ENCODE measurements at places on chromosomes 4 and X.

DNA sequence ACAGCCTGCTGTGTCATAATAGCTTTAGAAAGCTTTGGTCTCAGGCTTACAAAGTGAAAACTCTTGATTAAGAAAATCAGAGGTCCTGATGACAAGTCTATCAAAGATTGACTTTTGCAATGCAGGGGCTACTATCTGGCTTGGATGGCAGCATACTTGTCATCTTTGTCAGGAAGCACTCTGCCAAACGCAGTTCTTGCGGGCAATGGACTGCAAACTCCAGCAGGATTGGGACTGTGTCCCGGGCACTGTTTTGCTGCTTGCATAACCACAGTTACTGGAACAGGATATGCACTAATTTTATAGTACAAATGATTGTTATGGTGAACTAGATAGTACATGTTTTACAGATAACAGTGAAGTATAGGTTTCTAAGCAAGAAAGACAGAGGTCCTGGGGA is 185.6 kb downstream of the IQCM start:
- no peak for DNase-seq

DNA sequence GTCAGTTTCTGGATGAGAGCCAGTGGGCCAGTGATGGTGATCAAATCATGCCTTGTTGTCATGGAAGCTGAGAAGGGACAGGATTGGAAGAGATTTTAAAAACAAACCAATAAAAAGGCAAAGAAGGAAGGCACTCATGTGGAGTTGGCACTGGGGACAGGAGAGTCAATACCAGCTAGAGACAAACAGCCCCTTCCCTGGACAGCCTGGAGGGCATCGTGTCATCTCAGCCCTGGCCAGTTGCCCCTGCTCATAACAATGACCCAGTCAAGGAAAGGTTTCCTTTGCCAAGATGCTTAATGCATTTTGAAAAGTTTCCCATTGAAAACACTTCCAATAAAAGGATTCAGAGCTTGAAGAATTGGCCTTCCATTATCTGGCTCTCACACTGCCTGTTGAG is 55.5 kb downstream of the SCML1 start:
- DNase-seq, result no peak

DNA sequence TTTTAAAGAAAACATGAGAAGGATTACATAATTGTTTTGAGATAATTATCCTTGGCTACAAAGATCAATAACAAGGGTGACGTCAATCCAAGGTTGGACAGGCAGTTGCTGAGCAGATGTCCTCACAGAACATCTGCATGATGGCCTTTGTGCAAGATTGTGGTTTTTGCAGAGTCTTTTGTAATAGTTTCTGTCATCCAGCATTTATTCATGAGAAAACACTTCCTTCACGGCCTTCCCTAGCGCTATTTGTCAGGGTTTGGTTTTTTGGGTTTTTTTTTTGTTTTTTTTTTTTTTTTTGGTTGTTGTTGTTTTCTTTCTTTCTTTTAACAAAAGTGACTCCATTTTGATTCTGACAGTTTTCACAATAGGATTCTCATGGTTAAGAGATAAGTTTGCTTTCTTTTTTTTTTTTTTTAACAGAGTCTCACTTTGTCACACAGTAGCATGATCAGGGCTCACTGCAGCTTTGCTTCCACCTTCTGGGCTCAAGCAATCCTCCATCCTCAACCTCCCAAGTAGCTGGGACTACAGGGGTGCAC is 31.5 kb upstream of the ELF2 start:
- DNase-seq, result no peak

- DNase-seq, result no peak
Measured at GRCh38 chrX:101237041-101237440, 17.5 kb downstream of the DRP2 start.

DNA sequence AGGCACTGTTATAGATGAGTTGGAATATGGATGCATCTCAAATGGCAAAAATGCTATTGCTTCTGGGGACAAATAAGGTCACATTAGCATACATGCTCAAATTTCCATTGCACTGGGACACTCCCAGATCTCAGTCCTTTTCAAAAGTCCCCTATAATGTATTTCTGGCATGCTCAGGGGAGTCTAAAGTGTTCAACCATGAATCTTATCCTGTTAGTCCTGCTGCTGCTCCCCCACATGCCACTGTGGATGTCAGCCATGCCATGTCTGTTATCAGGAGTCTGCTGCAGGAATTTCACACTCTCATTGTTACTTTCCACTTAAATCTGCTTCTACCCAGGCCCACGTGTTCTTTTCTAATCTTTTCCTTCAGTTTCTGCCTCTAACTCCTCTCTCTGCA is 1000.6 kb downstream of the CCSER1 start:
- DNase-seq, result no peak
